CD4-positive, alpha-beta T cell treated with Interleukin-4 for 4 hours (primary cell): ENCODE measurements at places on chromosomes 3 and 15.

GRCh38 chr3:47961815-47962606 lies 54.2 kb downstream of the MAP4 start:
- DNase-seq: peak; percentile 32

GRCh38 chr3:16904423-16905417 lies 20.0 kb downstream of the PLCL2 start:
- peak; percentile 30 for DNase-seq

DNA sequence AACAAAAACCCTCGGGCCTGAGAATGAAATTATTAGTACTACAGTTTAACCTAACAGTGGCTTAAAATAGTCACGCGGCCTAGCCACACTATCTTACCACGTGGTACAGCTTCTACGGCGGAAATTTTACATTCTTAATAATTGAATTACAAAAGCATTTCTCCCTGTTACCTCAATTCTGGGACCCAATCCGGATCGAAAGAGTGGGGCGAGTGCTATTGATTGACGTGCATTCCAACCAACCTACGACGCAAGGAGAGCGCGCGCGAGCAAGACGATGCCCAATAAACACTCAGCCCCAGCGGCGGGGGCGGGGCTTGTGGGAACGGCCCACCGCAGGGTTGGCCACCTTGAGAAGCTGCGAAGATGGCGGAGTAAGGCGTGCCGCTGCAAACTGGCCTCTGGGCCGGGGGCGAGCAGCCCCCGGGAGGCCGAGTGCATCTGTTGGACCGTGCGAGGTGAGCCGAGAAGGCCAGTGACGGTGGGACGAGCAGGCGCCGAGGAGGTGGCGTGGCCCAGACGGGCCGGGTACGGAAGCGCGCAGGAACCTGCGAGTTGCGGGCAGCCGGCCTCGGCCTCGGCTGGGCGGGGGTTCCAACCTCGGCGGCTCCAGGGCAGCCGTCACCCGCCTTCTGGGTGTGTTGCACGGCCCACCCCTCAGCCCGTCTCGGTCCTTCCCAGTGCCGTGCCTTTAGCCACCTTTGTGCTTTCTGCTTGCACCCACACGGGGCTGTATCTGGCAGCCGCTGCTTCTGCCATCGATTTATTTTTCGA lies 48.6 kb downstream of the OIP5 start:
- peak; percentile 99 for DNase-seq

DNA sequence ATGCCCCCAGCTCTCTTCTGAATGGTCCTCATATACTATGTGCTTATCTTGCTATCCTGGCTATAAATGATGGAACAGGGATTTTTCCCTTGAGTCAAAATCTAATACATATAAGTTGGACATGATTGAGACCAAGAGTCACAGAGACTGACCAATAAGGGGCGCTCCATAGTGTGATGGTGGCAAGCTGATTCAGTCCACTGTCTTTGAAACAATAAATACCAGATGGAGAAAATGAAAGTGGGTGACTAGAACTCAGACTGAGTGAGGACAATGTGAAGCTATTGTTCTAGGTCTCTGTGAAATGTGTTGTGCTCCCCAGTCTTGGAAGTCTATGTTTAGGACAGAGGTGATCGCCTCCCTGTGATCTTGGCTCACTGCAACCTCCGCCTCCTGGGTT lies 10.6 kb upstream of the FSTL1 start:
- no peak for DNase-seq

DNA sequence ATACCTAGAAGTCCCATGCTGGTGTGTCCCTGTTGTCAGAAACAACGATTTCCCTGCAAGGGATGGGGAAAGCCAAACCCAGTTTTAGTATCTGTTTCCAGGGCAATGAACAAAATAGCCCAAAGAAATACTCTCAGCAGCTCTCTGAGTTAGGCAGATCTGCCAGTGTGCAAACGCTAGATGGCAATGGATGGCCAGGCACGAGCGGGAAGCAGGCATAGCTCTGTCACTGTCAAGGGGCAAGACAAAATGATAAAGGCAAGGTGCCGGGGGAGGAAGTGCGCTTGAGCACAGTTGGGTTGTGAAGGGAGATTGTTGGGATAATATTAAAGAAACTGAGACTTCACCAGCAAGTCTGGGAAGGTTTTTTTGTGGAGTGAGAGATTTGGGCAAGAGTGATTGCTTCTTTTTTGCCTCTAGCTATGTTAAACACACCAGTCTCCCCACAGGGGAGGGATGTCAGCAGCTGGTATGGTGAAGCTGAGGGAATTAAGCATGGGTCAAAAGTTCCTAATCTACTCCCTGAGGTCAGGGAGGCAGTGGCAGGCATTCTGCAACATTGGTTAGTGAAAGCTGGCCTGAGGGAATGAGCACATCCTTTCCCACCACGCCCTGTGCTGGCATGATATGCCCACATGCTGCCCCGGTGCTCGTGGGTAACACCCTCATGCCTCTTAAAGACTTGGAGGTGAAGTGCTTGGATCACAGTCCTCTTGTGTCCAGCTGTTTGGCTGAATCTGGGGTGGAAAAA lies 117.5 kb downstream of the PDCD6IP start:
- DNase-seq: no peak

GRCh38 chr3:187172929-187173328 lies 24.4 kb upstream of the RTP1 start:
- DNase-seq: no peak

- no peak for DNase-seq
Observed at GRCh38 chr15:38626443-38627050, 61.9 kb upstream of the RASGRP1 start.

GRCh38 chr3:44099566-44100297 lies 142.0 kb upstream of the TOPAZ1 start:
- no peak for DNase-seq

GRCh38 chr15:52348056-52348745 lies 52.6 kb upstream of the MYO5C start:
- DNase-seq: no peak

DNA sequence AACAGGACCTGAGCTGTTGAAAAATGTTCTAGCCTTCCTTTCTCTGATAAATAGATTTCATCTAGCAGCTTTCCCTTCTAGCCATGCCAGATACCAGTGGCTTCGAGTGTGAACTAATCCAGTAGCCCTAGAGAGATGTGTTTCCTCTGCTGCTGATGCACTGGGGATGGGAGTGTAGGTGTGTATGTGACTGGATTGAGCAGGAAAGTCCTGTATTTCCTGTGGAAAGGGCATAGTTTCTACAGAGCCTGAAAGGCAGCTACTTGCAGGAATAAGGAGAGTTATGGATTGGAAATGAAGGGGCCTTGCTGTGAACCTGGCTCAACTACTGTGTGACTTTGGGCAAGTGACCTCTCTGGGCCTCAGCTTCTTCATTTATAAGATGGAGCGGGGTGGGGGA lies 8.6 kb downstream of the TIMP4 start:
- DNase-seq: no peak

- DNase-seq: no peak
Observed at GRCh38 chr15:77470235-77470634, 49.5 kb downstream of the HMG20A start.

GRCh38 chr3:124364317-124365020 lies 365.8 kb upstream of the UMPS start:
- no peak for DNase-seq

DNA sequence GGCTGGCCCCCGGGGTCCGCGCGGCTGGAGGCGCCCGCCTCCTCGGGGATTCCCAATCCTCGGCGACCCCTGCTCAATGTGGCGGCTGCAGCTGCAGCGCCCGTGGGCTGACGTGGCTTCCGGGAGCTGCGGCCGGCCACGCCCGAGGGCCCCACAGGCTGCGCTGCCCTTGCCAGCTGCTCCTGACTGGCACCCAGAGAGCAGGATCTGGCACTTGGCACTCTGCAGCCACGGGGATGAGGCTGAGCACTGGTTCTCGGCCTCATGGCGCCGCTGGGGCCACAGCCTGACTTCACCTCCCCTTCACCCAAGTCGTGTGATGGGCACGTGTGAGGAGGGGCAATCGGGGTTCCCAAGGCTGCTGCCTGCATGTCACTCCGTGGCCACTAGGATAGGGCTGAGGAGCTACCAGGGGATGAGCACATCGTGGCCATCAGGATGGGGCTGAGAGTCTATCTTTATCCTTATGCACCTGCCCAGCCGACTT lies 267.8 kb upstream of the FRG2C start:
- no peak for DNase-seq
